Fibroblast of skin of right biceps (primary cell): ENCODE measurements at places on chromosomes 1 and 21.

GRCh38 chr1:201371276-201371675 lies 6.2 kb downstream of the TNNT2 start:
- no peak for DNase-seq

DNA sequence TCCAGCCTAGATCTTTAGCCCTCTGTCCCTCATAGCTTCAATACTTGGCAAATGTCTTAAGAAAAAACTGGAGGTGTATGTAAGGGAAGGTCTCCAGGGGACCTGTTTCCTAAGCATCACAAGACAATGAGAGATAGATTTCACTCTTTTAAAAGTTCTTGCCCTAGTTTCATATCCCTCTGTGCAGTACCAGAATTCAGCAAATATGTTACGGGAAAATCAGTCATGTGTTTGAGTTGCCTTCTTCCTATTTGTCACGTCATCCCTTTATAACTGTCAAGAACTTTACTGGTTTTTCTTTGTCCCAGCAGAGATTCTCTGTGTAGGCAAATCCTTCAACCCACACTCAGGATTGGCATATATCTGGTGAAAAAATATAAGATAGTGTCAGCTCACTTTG lies 32.3 kb downstream of the DNASE2B start:
- no peak for DNase-seq

DNA sequence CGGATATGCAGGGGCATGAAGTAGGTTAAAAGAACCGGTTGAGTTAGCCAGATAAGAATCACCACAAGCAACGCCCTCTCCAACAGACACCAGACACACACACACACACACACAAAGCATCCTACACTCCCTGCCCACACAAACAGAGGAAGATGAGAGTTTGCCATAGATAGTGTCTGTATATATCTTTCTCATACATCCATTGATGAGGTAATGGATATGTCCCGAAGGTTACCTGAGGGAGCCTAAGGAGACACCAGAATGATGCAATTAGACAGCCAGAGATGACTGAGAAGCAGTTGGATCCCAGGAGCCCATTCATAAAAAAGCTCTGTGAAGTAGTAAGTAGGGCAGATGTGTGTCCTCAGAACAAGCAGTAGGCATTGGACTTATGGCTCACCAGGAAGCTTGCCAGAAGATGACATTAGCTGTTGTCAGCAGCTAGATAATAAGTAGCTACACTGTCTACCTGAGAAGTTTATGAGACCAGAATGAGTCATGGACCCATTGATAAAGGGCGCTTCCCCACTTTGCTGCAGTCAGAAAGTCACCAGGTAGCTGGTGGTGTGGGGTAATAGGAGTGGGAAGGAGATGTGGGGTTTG lies 247.0 kb downstream of the KCNT2 start:
- DNase-seq: peak; percentile 9

- DNase-seq: peak; percentile 84
Observed at GRCh38 chr1:226679853-226680516, 59.1 kb downstream of the ITPKB start.

- DNase-seq: peak; percentile 77
Observed at GRCh38 chr1:246161626-246162025, 345.5 kb downstream of the SMYD3 start.

DNA sequence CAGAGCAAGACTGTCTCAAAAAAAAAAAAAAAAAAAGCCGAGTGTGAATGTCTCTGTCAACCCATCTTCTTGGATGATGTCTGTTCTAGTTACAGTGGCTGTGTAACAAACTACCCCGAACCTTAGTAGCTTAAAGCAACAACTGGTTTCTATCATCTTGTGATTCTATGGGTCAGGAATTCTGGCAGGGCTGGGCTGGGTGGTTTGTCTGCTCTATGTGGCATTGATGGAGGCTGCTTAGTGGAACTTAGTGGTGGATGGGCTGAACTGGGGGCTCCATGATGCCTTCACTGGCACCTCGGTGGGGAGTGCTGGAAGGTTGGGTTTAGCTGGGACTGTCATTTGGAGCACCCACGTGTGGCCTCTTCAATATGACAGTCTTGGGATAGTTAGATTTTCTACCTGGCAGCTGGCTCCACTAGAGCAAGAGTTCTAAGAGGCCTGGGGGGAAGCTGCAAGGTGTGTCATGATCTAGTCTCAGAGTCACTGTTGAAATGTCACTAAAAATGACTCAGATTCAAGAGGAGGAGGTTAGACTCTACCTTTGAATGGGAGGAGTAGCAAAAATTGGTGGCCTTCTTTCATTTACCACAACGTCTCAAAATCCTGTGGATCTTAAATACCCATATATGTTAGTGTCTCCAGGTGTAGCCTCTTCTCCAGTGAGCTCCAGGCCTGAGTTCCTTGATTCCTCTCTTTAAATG lies 18.6 kb downstream of the ACOT11 start:
- DNase-seq: no peak
